Frontal cortex (tissue), 4 donors: ENCODE measurements at places on chromosomes 4 and X. TPM values are rescaled to one million over a fixed set of nuclear protein-coding genes. Genes with fewer than 3 reads are reported as not detected.
A peak's percentile ranks its signal among the peaks of the same experiment; 100 is the strongest.

MAGED4B gene
- 107 TPM for total RNA-seq

UGT2A2 gene
- not detected for total RNA-seq

STATH gene
- total RNA-seq: not detected

GRCh38 chr4:84482564-84483563 is 16.2 kb downstream of the NKX6-1 start:
- DNase-seq: no peak

GRCh38 chr4:71545168-71545567 is 206.3 kb downstream of the SLC4A4 start:
- DNase-seq: no peak

DNA sequence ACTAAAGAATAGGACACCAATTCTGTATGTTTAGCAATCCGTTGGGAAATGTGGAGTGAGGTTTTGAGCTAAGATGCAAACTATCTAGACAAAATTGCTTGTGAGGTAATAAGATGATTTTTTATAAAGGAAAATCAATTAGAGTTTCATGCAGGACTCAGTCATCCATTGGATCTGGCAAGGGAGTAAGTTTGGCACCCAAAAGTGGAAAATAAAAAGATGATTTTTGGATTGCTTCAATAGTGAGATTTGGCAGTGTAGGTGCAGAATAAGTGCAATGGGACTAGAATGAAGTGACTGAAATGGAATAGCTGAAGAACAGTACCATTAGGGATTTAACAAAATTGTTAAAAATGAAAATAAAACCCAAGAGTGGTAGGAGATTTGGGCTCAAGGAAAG is 290.5 kb upstream of the EPHA5 start:
- no peak for DNase-seq

GRCh38 chr4:43132010-43132582 is 239.6 kb downstream of the GRXCR1 start:
- DNase-seq: peak; percentile 1

DNA sequence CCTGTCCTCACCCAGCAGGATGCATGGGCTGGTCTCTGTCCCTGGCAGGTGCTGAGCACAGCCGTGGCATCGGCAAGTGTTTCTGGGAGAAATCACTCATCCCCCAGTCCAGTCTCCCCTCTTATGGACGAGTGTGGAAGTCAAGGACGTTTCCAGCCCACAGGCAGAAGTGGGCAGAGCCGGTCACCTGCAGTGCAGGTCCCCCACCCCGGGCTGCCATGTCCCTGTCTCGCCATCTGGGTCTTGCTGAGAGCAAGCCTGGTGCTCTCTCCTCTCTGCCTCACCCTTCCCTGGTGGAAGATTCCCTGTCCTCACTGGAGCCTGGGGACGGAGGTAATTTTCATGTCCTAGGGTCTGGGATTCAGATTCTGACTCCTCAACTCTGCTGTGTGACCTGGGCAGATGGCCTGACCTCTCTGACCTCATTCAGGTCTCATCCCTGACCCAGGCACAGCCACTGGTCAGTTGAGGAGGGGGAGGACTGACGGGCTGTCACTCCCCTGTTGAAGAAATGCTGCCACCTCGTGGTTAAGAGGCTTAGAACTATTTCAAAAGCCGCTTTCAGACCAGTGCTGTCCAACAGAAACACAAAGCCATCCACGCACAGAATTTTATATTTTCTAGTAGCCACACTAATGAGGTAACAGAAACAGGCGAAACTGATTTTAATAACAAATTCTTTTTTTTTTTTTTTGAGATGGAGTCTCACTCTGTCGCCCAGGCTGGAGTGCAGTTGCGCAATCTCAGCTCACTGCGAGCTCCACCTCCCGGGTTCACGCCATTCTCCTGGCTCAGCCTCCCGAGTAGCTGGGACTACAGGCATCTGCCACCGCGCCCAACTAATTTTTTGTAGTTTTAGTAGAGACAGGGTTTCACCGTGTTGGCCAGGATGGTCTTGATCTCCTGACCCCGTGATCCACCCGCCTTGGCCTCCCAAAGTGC is 1.8 kb downstream of the CPZ start:
- peak; percentile 77 for DNase-seq

DNA sequence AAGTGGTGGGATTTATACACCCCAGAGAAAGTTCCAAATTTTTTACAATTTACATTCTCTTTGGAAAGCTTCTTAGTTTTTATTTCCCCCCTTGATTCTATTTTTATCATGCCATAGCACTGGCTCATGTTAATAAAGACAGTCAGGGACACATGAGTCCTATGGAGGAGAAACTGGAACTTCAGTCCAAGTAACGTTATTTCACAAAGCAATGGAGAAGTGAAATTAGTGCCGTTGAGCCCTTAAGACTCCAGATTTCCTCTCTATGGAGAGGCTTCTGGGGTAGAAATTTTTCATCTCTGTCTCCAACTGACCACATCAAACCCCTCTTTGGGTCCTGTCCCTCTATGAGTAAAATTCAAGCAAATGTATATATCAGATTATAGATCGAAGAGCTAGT is 12.8 kb upstream of the TASL start:
- no peak for DNase-seq

GRCh38 chr4:123510221-123510620 is 113.6 kb downstream of the SPRY1 start:
- DNase-seq: no peak
